ENCODE measurements at places on chromosomes 6 and 20.

DNA sequence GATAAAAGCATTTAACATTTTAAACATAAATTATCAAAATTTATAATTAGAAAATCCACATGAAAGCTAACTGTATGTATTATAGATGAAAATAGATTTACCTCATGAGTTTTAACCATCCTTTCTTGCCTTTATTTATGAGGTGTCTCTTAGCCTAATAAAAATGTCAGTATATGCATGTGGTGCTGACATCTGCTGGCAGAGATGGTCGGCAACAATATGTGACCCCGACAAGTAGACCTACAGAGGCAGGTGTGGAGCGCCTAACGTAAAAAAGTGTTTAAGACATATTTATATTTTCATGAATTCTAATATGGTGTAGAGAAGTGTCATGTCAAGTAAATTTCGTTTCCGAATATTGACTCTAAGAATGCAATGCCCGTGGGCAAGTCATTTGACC is 149.0 kb upstream of the FUT9 start:
- DNase-seq: peak; percentile 18

DNA sequence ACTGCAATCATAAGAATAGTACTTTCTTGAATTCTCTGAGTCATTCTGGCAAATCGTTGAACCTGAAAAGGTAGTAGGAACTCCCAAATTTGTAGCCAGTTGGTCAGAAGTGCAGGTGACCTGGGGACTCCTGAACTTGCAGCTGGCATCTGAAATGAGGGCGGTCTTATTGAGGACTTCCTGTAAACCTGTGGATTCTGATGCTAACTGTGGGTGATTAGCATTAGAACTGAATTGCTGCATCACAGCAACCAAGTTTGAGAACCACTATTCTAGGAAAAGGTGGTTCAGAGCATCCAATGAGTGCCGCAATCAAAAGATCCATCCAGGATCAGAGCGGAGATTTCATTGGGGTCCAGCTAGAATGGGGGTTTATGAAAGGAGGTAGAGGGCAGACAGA is 50.2 kb upstream of the UTRN start:
- DNase-seq: no peak

- DNase-seq: no peak
These were observed 234.1 kb upstream of the PMEPA1 start for GRCh38 chr20:57943950-57944349.

DNA sequence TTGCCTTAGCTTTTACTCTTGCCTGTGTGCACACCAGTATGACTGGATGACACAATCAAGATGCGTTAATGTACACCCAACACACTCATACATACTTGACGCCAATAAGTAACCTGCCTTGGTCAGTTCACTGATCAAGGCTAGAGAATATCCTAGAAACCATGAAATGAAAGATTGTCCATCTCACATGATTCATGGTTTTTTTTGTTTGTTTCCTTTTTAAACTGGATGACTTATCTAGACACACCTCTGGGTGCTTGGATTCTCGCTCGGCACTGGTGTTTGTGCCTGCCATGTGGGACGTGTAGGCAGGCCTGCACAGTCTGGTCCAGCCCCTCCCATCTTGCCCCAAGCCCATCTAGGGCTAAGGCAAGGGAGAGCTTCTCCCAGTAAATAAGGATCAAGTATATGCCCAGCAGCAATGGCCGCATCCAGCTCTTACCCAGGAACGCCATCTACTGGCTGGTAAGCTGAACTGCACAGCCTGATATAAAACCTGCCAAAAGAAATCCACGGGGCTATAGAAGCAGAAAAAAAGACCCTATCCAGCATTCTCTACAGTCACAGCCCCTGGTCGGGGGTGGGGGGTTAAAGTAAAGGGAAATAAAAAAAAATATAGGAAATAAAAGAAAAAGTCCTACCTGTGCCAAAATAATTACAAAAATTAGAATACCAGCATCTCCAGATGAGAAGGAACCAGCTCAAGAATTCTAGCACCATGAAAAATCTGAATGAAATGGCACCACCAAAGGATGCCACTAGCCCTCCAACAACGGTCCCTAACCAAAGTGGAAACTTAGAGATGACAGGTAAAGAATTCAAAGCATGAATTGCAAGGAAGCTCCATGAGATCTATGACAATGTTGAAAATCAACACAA is 73.3 kb downstream of the OTOR start:
- no peak for DNase-seq

- DNase-seq: no peak
These were observed 103.4 kb downstream of the SYNDIG1 start for GRCh38 chr20:24572862-24573261.

GRCh38 chr6:101777646-101778045 is 384.1 kb downstream of the GRIK2 start:
- no peak for DNase-seq

- no peak for DNase-seq
These were observed 29.2 kb downstream of the TAF11 start for GRCh38 chr6:34858681-34859080.

- no peak for DNase-seq
These were observed 27.9 kb upstream of the SPDEF start for GRCh38 chr6:34583861-34584604.

DNA sequence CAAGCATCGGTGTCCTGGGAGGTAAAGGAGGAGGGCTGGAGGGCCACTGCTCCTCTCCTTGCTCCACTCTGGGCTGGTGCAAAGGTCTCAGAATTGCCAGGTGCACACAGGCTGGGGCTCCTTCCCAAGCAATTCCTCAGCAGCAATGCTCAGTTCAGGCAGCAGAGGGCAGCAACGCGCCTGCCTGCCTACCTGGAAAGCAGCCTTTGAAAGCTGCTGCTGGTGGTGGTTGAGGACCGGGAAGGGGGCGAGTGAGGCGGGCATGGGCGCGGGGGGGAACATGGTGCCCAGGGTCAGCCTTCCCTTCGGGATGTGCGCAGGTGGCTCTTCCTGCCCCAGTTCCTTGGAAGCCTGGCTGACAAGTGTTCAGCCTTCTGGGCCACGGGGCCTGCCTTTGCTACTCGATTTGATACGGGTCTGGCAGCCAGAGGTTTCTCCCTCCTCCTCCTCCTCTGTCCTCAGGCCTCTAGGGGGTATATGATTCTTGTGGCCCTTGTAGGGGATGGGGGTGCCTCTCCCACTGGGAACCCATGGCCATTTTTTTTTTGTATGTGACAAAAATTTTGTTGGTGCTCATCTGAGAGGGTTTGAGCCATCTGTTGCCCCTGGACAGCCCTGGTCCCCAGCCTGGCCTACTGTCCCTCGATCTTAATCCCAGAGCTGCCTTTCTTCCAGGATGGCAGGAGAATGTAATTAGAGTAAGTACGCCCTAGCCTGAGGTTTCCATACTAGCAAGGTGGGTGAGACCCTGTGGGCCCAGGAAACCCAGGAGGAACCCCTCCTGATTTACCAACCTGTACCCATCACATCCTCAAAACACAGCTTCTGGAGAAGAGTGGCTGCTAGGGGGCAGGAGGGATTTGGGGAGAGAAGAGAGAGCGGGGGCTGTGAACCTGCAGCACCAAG is 20.1 kb downstream of the MRPS18A start:
- DNase-seq: peak; percentile 80

DNA sequence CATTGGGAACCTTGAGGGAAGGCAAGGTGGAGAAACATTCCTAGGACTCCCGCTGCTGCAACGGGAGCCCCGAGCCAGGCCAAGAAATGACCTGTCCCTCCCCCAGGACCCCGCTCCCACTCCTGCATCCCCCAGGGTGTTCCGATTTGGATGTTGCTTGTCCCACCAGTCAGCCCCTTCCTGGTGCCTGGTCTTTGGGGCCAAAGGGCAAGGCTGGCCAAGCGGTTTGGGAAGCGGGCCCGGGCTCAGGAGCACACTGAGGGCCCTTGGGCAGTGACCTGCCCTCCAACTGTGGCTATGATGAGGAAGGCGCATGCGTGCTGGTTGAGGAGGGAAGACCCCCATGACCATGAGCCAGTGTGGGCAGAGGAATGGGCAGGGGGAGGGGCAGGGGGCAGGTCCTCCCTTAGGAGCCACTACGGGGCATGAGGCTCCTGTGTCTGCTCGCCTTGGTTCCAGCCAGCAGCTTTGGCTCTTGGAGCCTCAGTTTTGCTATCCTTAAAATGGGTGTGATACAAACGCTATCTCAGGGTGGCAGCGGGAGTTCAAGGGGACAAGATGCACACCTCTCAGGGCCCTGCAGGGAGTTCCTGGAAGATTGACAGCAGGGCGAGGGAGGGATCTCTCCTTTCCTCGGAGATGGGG is 50.4 kb downstream of the RBM38 start:
- no peak for DNase-seq

- DNase-seq: peak; percentile 22
These were observed 556 bp downstream of the NKX2-4 start for GRCh38 chr20:21396599-21397340.

DNA sequence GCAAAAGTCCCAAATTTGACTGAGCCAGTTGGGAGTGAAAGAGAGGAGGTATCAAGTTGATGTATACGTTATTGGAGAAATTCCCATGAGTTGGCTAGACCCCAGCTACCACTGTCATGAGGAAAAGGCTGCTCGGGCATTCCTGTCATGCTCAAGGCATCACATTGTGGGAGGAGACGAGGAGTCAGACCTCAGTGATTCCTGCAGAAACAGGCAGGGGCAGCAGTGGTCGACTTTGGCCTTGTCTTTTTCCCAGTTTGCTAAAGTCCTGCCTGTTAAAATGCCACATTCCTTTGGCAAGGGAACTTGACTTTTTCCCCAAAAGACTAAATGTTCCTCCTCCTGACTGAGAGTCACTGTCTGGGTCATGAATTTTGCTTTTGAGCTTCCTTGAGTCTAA is 295.5 kb upstream of the HS3ST5 start:
- no peak for DNase-seq

GRCh38 chr20:22985239-22985778 is 49.8 kb upstream of the SSTR4 start:
- DNase-seq: no peak

- no peak for DNase-seq
These were observed 102.7 kb downstream of the BMP5 start for GRCh38 chr6:55772730-55773129.
